ENCODE measurements at places on chromosomes 6 and 20. TPM values are rescaled to one million over a fixed set of nuclear protein-coding genes. Genes with fewer than 3 reads are reported as not detected.

MLN gene
- total RNA-seq, result not detected

FAXC gene
- 0.03 TPM for total RNA-seq

RAET1L gene
- not detected for total RNA-seq

HLA-DOB gene
- total RNA-seq, result not detected

TCP11 gene
- not detected for total RNA-seq

MTO1 gene
- total RNA-seq, result 30.4 TPM

SLPI gene
- 147 TPM for total RNA-seq

BCAS4 gene
- 0.83 TPM for total RNA-seq

CDSN gene
- not detected for total RNA-seq

PTGIS gene
- 20.3 TPM for total RNA-seq

CST5 gene
- not detected for total RNA-seq

RAD21L1 gene
- not detected for total RNA-seq

LY6G5C gene
- total RNA-seq, result 0.88 TPM

EEF1A2 gene
- 0.73 TPM for total RNA-seq

LPIN3 gene
- 32.2 TPM for total RNA-seq

SLC17A9 gene
- 125 TPM for total RNA-seq

BPIFA1 gene
- not detected for total RNA-seq

TGM3 gene
- 0.25 TPM for total RNA-seq

SIRPG gene
- not detected for total RNA-seq

TBC1D7 gene
- 10.4 TPM for total RNA-seq

ZNF165 gene
- 0.53 TPM for total RNA-seq

KCNK5 gene
- 62.3 TPM for total RNA-seq

ZSCAN31 gene
- total RNA-seq, result 2.4 TPM

BCAS1 gene
- total RNA-seq, result 0.08 TPM

ANKRD66 gene
- not detected for total RNA-seq

DYNLT2 gene
- 0.60 TPM for total RNA-seq

UST gene
- 0.58 TPM for total RNA-seq

ZNF311 gene
- 0.68 TPM for total RNA-seq

MUCL3 gene
- not detected for total RNA-seq

KCNQ5 gene
- not detected for total RNA-seq

SLC24A3 gene
- 0.35 TPM for total RNA-seq

RALY gene
- 26.8 TPM for total RNA-seq

MTCH1 gene
- total RNA-seq, result 63.8 TPM

COL19A1 gene
- 0.10 TPM for total RNA-seq

BMP2 gene
- total RNA-seq, result 2.1 TPM

PRPH2 gene
- total RNA-seq, result not detected

NTSR1 gene
- total RNA-seq, result 0.10 TPM

CNBD2 gene
- 3.3 TPM for total RNA-seq

SEMG1 gene
- total RNA-seq, result not detected

PBOV1 gene
- total RNA-seq, result not detected

HBS1L gene
- total RNA-seq, result 42.5 TPM

RBBP8NL gene
- total RNA-seq, result not detected

CLDN20 gene
- not detected for total RNA-seq

DSE gene
- 11.7 TPM for total RNA-seq

Data from left lobe of liver (tissue), 2 donors.